Mesothelial cell of epicardium (in vitro differentiated cells): ENCODE measurements at places on chromosomes 2 and 18.

GRCh38 chr2:203450561-203450960 lies 84.5 kb downstream of the RAPH1 start:
- no peak for DNase-seq
- no peak overlapping the region for H3K27ac ChIP-seq
- H3K36me3 ChIP-seq = peaks cover 15% of the 10 kb centered on the region
- no peaks in the 10 kb centered on the region for H3K27me3 ChIP-seq

DNA sequence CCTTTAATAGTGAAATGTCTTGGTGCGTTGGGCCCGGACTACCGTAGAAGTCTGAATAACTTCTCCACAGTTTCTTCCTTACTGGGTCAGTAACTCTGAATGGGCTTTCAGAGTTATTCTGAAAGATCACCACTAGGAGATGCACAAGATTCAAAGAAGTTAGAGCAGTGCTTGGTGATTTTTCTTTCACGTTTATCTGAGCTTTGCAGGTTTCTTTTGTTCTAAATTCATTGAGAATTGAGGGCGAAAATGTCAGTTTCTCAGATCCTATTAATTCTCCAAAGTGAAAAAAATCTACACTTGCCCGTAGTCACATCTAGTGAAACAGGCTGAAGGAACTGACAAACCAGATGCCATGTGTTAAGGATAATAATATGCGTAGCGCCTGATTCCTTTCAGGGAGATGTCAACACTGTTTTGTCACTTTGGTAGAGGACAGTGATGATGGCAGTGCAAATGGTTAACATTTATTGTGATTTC lies 70.1 kb downstream of the QPCT start:
- H3K36me3 ChIP-seq = no peaks in the 10 kb centered on the region
- peak overlapping the region; percentile 36 for H3K27ac ChIP-seq
- H3K27me3 ChIP-seq = peaks cover 11% of the 10 kb centered on the region
- peaks cover 25% of the 10 kb centered on the region for H3K4me1 ChIP-seq

DNA sequence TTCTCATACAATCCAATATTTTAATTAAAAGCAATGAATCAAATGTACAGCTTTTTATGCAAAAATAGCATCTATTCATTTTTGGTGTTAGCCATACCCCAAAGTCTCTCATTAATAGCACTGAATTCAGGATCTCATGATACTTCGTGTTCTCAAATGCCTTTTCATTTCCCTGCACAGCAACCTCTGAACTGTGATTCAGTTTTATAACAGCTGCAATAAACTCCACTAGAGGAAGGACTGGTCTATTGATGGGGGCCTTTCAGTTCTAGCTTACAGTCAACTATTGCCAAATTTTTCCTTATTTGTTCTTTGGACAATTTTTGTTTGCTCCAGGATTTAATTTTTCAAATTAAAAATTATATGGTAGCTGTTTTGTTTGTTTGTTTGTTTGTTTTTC lies 4.8 kb upstream of the TMEM87B start:
- no peaks in the 10 kb centered on the region for H3K27me3 ChIP-seq
- H3K36me3 ChIP-seq = peaks cover 7% of the 10 kb centered on the region
- H3K4me1 ChIP-seq = peaks cover 13% of the 10 kb centered on the region
- H3K4me3 ChIP-seq = no peak overlapping the region

DNA sequence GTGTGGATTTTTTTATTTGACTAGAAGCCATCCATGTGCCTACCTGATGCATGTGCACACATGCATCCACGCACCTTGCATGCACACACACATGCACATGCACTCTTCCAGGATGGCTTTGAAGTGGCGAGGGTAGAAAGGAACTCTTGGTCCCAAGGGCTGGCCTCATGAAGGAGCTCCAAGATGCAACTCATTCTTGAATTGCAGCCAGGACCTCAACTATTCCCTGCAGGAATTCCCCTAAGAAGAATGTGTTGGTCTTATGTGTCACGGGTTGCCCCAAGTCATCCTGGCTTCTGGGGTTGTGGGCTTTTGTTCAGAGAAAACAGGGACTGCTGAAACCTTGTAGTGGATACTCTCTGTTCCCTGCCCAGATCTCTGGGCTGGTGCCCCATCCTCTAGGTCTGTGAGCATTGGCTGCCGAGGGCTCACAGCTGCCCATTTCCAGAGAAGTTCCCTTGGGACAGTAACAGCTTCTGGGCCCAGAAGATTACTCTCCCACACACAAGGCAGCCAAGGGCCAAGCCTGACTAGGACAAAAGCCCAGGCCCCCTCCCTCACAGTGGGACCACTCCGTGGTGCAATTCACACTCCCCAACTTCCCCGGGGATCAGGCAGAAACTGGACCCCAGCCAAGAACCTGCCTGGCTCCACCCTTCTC lies 137.6 kb downstream of the COPS8 start:
- no peaks in the 10 kb centered on the region for H3K36me3 ChIP-seq
- H3K27me3 ChIP-seq = no peaks in the 10 kb centered on the region
- H3K4me3 ChIP-seq = no peak overlapping the region
- peaks cover 35% of the 10 kb centered on the region for H3K4me1 ChIP-seq
- peak overlapping the region; percentile 56 for H3K27ac ChIP-seq

DNA sequence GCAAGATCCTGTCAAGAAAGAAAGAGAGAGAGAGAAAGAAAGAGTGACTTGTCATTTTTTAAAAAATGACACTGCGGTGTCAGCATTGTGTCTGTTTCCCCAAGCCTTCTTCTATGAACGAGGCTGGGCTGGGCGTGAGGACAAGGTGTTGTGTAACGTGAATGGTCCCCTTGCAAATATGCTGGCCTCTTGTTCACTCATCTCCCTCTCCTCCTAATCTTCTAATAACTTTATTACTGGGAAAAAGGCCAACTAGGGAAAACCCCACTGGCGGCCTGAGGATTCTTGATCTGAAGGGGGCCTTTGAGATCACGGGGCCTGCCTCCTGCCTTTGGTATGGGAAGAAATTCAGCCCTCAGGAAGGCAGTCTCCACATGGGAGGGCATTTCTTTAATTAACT lies 163.1 kb downstream of the MIB1 start:
- H3K27me3 ChIP-seq = no peaks in the 10 kb centered on the region
- H3K36me3 ChIP-seq = no peaks in the 10 kb centered on the region
- peaks cover 51% of the 10 kb centered on the region for H3K4me1 ChIP-seq
- peak overlapping the region; percentile 12 for H3K27ac ChIP-seq
- no peak for DNase-seq

GRCh38 chr2:121212661-121213325 lies 72.2 kb downstream of the TFCP2L1 start:
- no peak overlapping the region for H3K4me3 ChIP-seq
- no peak for DNase-seq
- no peaks in the 10 kb centered on the region for H3K36me3 ChIP-seq
- H3K27me3 ChIP-seq = peaks cover 2% of the 10 kb centered on the region
- H3K27ac ChIP-seq = no peak overlapping the region
